GM12864 (cell line): ENCODE measurements at places on chromosomes 1 and 21.

- DNase-seq, result no peak
Observed at GRCh38 chr21:32325706-32326105, 27.1 kb downstream of the MRAP start.

DNA sequence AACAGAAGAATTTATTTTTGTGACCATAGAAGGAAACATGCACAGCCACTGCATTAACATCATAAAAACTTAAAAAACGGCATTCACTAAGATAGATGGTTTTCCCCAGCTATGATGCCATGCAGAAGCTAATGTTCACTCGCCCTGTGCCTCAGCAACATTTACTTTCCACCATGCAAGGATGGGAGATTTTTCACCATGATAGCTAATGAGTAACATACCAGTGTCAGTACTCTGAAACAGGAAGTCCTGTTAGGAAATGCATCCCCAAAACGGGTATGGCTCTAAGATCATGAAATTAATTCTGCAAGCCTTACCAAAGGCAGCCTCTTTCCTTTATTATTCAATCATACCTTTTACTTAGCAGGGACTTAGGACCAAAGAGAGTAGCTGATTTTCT, 17.5 kb upstream of the VAMP3 start:
- DNase-seq, result no peak

DNA sequence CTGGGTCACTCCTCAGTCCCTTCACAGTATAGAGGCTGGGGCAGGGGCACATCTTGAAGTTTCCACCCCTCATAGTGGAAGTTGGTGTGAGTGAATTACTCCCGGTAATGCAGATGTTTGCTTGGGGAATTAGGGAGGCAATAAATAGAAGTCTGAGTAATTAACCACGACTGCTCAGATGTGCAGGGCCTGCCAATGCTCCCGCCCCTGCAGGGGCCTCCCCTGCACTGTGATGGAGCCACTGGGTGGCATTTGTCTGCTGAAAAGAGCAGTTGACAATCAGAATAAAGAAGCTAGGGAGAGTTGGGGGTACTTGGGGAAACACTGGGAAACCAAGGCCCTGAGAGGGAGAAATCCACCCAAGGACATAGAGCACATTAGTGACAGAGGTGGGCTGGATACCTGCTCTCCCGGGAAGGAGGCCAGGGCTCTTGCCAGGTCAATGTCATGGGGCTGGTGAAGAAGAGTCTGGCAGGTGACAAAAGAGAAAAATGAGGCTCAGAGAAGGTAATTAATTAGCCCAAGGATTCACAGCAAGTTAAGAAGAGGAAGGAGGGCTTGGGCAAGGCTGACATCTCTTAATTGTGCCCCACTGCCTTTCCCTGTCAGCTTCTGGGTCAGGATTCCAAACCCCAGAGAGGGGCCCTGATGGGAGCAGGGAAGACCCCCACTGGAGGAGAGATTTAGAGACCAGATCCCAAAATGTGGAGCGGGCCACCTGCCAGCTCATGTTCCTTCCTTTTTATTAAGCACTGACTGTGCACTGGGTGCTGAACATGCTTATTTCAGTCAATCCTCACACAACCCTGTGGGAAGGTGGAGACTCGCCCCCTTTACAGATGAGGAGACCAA, 436.2 kb downstream of the MATN1 start:
- no peak for DNase-seq

- no peak for DNase-seq
Observed at GRCh38 chr1:200558866-200559459, 61.6 kb downstream of the KIF14 start.

- no peak for DNase-seq
Observed at GRCh38 chr1:38151399-38151798, 104.8 kb upstream of the POU3F1 start.

DNA sequence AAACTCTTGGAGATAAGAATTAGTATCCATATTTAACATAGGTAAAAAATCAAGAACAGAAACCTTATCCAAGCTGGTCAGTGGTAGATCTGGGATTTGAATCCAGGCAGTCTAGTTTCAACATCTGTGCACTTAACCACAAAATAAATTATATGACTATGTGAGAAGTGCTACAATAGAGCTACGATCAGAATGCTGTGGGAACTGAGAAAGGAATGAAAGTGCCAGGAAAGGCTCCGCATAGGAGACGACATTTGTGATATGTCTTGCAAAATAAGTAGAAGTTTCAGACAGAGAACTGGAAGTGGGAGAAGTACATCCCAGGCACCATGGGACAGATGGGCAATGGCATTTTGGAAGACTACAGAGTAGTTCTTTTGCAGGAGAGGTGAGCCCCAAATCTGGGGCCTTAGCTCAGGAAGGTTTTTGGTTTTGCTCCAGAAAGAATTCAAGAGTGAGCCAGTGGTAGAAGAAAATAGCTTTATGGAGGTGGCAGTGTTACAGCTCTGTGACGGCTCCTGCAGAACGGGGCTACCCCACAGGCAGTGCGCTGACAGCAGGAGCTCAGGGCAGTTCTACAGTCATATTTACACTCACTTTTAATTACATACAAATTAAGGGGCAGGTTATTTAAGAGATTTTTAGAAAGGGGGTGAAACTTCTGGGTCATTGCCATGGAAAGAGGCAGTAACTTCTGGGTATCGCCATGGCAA, 25.5 kb upstream of the GJA5 start:
- no peak for DNase-seq

GRCh38 chr1:91579658-91580228, 79.1 kb downstream of the CDC7 start:
- no peak for DNase-seq

DNA sequence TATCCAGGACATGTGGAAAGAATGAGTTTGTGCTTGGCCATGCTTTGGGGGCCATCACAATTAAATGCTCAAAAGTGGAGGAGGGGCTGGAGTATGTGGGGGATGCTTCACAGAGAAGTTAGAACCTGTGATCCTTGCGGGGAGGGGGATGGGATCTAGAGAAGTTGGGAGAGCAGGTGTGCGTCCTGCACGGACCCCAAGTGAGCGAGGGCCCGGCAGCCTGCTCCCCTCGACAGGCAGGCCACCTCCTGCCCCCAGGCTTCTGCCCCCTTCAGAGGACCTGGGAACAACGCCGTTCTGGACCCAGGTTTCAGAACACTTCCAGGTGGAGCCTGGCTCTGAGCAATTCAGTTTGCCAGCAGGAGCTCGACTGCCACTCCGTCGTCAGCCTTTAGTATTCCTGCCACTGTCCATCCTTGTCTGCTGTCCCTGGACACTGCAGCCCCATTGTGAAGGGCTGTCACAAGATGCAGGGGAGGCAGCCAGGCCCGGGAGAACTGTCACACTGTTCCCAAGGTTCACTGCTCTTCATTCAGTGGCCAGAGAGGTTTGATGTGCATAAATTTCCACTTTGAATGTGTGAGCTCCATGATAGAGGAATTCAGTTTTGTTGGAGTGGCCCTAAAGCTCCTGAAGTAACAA, 112.2 kb downstream of the DHRS3 start:
- no peak for DNase-seq

DNA sequence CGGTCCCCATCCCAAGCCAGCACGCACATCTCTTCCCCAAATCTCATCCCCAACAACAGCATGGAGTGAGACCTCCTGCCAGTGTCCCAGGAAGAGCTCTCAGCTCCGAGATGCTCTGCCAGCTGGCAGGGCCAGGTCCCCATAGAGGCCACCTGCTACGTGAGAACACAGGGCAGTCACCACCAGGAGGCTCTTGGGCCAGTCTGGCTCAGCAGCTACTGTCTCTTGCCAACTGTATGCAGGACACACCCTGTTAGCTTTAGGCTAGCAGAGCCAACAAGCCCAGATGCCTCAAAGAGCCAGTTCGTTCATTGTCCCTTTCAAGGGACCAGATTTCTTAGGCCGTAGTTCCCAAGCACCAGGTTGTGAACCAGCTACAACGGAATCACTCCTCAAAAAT, 36.9 kb downstream of the FBXO2 start:
- no peak for DNase-seq

GRCh38 chr1:91498035-91498434, 2.6 kb upstream of the CDC7 start:
- DNase-seq, result no peak

DNA sequence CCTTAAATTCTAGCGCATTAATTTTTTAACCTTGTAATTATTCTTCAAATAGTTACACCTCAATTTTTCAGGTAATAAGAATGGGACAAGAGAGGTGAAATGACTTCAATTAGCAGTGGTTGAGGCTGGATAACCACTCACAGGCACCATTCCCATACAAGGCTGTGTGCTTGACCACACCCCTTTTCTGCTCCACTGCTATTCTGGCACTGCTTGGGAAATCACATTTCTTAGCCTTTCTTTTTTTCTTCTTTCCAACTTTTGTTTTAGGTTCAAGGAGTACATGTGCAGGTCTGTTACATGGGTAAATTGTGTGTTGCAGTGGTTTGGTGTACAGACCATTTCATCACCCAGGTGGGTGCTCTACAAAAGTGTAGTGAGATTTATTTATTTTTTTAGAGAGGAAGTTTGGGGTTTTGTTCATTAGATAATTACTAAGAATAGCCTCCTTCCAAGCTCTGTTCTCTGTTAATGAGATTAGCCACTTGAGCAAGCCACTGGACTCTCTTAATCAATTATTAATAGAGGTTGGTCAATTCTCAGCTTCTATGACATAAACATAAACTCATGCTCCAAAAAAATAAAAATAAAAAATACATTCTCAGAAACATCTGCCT, 14.4 kb downstream of the ILDR2 start:
- DNase-seq, result no peak

DNA sequence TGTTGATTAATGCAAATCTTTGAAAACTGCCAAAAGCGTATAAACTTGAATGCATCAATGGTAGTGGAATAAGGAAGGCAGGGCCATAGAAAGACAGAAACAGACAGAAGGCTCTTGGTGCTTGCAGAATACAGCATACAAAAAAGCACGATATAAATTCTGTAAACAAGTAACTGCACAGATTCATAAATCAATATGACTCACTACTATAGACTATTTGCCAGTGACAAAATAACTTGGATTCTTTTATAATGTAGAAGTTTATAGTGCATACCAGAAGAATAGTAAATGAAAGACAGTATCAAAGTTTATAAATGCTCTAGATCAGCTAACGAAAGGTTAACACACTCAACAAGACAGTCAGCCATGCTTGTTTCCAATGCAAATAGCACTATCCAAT, 349.6 kb downstream of the PTBP2 start:
- DNase-seq, result no peak
